ENCODE measurements at places on chromosomes 2 and 18.

DNA sequence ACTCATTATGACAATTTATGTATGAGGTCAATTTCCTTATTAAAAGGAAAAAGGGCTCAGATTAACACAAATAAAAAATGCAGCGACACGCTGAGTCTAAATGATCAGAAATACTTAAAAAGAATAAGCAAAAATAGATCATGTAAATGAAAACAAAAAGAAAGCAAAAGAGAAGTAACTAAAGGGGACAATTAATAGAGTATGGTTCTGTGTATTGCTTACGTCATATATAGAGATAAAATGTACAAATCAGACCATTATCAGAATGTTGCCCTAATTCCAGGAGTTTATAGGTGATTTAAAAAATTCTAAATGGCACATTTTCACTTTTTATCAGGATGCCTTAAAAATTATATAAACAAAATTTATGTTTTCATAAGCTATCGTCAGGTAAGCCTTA lies 189.5 kb downstream of the DNAH7 start:
- no peak for DNase-seq

- DNase-seq: no peak
Measured at GRCh38 chr18:45260125-45260524, 355.2 kb upstream of the SLC14A2 start.

DNA sequence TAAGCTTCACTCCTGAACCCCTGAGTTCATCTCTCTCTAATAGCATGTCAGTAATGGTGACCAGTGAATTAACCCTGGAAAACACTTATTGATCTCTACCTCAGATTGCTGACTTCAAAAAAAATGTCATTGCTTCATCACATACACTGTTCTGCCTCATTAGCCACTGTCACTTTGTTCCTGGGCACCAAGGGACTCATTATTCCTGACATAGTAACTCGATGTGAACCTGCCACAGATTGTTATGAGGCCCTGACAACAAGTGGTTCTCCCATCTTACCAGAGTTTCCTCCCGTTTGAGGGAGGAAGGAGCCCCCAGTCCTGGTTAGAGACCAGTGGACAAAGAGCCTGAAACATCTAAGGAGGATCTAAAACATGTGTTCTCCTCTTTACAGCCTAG lies 403.3 kb upstream of the SMIM21 start:
- DNase-seq: no peak

GRCh38 chr2:195498176-195498575 lies 158.8 kb upstream of the SLC39A10 start:
- DNase-seq: no peak

DNA sequence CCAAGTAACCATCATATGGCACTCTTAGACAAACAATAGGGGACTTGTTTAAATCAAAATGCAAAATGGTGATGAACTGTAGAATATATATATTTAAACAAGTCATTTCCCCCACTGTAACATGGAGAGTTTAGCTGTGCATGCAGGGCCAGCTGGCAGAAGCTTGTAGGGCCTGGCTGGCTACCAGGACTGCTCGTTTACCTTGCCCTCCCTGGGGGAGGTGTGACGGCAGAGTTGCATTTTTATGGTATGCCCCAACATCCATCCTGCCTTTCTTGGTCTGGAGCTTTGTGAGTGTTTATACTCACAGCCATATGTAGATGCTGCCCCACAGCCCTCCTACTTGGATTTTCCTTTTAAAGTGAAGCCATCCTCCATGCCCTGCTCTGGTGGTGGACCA lies 101.7 kb upstream of the ZFP36L2 start:
- peak; percentile 54 for DNase-seq

GRCh38 chr2:28150236-28150915 lies 242.3 kb upstream of the FOSL2 start:
- DNase-seq: no peak

DNA sequence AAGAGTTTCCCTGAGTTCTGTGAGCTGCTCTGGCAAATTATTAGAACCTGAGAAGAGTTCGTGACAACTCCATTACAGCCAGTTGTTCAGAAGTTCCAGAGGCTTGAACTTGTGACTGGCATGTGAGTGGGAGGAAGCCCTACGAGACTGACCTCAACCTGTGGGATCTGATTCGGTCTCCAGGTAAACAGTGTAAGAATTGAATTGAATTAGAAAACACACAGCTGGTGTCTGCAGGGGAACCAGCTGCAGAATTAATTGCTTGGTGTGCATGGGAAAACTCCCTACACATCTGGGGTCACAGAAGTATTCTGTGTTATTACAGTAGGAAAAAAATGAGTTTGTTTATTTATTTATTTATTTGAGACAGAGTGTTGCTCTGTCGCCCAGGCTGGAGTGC lies 14.0 kb upstream of the ITSN2 start:
- peak; percentile 52 for DNase-seq

GRCh38 chr2:9318461-9319337 lies 104.6 kb downstream of the ITGB1BP1 start:
- DNase-seq: peak; percentile 46

GRCh38 chr2:140648393-140648792 lies 1482.4 kb downstream of the LRP1B start:
- DNase-seq: no peak

- DNase-seq: peak; percentile 61
Measured at GRCh38 chr2:9335322-9335832, 88.0 kb downstream of the ITGB1BP1 start.

DNA sequence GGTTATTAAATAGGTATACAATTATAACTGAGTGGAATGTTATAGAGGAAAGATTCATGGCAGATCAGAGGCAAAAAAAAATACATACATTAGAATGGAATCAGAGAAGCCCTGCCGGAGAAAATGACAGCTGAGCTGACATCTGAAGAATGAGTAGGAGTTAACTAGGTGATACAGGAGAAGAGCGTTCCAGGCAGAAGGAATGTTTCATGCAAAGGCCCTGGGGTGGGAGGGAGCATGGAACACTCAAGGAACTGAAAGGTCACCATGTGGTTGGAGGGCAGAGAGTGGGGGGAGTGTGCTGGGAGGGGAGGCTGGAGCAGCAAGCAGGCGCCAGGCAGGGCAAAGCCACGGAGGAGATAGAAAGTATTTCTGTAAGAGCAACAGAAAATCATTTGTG lies 31.6 kb upstream of the CDK5R2 start:
- no peak for DNase-seq

GRCh38 chr2:107146181-107146580 lies 260.2 kb upstream of the ST6GAL2 start:
- no peak for DNase-seq

DNA sequence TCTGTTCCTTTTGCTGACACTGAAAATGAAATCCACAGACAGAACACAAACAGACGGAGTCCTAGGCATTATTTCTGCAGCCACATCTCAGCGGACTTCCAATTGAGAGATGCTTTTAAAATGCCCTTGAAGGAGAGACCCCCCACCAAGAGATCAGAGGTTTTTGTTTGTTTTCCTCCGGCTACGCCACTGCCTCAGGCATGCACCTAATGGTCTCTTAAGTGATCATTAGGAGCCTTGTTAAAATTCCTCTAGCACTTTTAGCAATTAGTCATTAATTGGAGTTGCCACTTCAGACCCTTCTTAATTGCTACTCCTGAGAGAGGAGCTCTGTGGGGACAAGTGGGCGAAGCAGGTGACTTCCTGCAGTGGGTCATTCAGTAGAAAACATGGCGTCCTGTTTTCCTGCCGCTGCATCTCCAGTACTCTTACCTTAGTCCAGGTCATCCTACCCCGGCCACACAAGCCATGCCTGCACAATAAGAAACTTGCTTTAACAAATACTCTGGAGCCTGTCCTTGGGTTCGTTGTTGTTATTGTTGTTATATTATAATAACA lies 257.7 kb upstream of the CHAC2 start:
- no peak for DNase-seq

- peak; percentile 56 for DNase-seq
Measured at GRCh38 chr18:5895876-5896740, 786 bp upstream of the TMEM200C start.

- DNase-seq: peak; percentile 18
Measured at GRCh38 chr2:193963472-193964119, 1693.4 kb upstream of the SLC39A10 start.

GRCh38 chr18:31565345-31565744 lies 26.3 kb upstream of the TTR start:
- no peak for DNase-seq

- no peak for DNase-seq
Measured at GRCh38 chr18:2108591-2108990, 462.7 kb downstream of the METTL4 start.

- DNase-seq: peak; percentile 14
Measured at GRCh38 chr18:59385191-59385590, 26.1 kb upstream of the LMAN1 start.

GRCh38 chr2:226671141-226671676 lies 128.4 kb downstream of the IRS1 start:
- DNase-seq: no peak

DNA sequence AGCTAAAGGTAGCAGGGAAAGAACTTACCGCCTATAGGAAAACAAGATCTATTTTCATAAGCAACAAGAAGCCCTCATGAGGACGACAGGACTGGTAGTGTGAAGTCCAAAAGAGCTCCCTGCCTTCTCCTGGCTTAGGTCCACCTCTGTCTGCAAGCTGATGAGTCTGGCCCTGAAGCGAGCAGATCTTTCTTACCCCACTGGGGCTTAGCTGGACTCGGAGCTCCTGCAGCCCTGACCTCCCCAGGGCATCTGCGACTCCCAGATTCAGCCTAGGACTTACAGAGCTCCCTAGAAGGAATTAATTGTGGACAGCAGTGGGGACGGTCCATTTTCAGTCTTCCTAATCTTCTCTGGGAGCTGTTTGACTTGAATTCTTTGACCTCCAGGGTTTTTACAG lies 53.7 kb downstream of the MCFD2 start:
- DNase-seq: no peak

DNA sequence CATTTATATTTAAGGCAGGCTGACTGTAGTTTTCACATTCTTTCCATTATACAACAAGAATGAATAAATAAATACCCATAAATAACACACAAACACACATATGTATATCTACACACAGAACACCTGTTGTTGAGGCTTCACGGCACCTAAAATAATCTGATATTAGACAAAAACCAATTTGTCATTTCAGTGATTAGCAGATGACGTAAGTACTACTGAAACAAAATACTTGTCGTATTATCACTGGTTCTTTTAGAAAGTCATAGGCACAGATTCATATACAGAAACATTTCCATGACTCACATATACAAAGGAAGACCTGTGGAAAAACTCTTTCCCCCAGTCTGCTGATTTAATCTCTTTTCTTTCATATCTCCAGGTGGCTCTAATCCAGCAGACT lies 1113.4 kb upstream of the FANCL start:
- DNase-seq: no peak

GRCh38 chr2:241538838-241539615 lies 19.5 kb upstream of the BOK start:
- no peak for DNase-seq

DNA sequence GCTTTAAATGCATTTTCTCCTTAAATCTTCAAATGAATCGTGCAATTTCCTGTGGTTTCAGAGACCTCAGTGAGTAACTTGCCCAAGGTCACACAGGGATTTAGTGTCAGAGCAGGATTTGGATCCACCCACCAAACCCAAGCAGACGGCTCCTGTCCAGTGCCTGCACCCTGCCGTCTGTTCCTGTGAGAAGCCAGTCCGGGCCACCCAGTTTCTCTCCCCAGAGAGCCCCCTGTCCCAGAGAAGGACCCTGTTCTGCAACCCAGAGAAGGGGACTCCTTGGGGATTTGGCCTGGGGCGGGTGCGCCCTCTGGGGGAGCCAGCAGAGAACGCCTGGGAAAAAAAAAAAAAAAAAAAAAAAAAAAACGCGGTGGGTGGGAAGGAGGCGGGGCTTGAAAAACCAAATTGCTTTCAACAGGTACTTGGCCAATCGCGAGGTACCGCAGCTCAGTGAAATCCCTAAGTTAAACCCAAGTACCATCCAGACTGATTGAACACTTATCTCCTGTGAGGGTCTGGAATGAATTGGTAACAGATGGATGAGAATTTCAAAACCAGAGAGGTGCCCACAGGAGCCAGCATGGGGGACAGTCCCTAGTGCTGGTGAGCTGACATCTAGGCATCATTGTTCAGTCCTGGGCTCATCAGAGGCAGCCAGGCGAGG lies 30.9 kb upstream of the REEP1 start:
- DNase-seq: peak; percentile 55

DNA sequence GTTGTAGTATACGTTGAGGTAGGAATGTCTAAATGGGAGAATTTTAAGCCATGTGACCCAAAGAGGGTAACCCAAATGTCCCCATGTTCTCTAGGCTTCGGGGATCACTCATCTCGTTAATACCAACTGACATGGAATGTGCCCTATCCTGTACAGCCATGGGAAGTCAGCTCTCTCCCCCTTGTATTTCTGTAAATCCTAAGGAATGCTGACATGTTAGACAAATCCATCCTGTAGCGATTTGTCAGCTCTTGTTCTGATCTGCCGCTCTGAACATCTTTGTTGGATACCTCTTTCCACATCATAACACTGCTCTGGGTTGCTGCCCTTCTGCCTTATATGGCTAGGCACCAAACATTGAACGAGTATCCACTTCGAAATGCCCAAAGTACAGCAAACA lies 350.6 kb downstream of the RND3 start:
- DNase-seq: no peak

DNA sequence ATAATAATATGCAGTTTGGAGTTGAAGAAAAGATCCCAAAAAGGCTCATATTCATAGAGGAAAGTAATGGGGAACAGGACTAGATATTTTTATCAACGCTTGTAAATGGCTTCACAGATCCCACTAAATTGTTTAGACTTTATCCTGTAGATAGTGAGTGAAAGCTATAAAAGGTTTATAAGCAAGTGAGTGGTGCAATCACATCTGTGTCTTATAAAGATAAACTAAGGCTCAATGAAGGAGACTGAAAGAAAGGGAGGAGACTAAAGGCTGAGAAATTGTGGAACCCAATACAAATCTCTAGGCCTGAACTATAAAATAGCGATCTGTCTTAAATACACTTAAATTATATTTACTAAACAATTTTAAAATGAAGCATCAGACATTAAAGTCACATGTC lies 7.7 kb downstream of the SP3 start:
- no peak for DNase-seq

DNA sequence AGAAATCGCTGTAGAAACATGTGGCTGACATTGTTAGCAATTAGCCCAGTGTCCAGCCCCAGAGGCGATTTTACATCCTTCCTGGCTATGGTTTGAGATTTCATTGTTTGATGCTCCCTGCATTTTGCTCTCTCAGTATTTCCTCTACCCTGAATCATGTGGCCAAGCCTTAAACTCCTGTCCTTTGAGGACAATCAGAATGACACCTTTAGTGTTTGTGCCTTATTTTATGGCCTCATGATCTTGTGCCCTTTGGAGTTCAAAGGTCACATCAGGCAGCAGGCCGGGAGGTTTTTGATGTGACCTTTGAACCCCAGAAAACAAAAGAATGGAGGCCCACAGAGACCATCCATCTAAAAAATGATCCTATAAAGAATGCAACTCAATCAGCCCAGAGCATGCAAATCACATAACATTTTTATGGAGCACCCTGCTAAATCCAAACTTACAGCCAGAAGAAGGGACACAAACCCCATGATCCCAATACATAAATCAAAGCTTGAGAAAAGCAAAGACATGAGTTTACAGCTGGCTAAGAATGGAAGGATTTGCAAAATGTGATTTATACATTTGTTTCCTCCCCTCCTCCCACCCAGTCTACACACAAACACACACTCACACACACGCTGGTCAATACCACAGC lies 52.5 kb downstream of the FECH start:
- DNase-seq: no peak

GRCh38 chr2:25103287-25103871 lies 61.5 kb downstream of the EFR3B start:
- DNase-seq: no peak

Data from NCI-H2171 treated with DMSO at 0.1 percent for 48 hours (cell line).